Muscle of leg (tissue), 16 donors: ENCODE measurements at places on chromosomes 7 and 10.

- no peak for DNase-seq
These were observed 476.3 kb upstream of the FOXK1 start for GRCh38 chr7:4205828-4206227.

GRCh38 chr10:91210435-91210834 is 10.0 kb upstream of the PCGF5 start:
- peak; percentile 4 for DNase-seq

DNA sequence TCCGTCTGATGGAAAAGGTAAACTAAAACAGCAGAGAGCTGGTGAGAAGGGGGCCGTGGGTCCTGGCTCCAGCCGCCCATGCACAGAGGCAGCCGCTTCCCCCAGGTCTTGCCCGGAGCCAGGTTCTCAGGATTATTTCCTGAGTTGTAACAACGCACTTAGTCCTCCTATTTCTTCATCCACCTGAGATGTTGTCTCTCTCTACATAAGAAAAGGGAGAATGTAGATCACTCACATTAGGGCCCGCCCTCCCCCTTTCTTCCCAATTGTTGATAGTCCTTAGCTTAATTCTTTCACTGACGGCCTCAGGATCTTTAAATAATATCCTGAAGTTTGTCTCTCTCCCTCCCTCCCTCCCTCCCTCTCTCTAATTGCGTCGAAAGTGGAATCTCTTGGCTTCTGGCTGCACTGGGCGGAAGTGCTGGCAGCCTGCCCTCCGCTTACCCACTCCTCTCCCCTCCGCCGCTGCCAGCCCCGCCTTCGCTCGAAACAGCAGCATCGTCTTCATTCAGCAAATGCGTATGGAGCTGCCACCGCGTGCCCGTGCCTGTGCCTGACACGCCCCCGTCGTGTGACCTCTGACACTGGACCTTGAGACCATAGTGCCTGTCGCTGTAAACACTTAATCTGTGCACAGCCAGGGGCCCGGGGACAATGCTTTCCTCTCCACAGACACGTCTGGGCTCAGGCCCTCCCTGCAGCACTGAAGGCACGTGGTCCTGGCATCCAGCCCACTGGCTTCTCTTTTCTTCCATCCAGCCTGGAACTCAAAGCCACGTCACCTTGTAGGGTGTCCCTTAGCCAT is 174.5 kb upstream of the PPP2R2D start:
- peak; percentile 91 for DNase-seq

- peak; percentile 21 for DNase-seq
These were observed 10.9 kb downstream of the SEC31B start for GRCh38 chr10:100508691-100509150.

- no peak for DNase-seq
These were observed 92.9 kb upstream of the HDAC9 start for GRCh38 chr7:18402488-18403183.

- no peak for DNase-seq
These were observed 52.8 kb downstream of the PWWP2B start for GRCh38 chr10:132449811-132450181.

DNA sequence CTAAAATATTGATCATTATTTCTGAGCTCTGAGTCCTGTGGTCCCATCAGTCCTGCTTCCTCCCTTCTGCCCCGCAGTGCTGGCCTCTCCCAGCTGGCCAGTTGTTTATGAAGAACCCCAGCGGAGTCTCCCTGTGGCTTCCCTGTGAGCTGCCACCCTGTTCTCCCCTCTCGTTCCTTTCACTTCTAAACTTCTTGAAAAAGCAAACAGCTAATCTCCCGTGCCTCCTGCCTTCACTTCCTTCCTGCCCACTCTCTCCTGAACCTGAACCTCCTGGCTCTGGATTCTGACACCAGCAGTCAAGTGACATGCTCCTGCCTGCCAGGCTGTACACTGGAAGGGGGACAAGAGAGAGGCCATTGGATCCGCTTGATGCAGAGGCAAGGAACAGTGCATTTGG is 63.7 kb upstream of the ZPBP start:
- no peak for DNase-seq

DNA sequence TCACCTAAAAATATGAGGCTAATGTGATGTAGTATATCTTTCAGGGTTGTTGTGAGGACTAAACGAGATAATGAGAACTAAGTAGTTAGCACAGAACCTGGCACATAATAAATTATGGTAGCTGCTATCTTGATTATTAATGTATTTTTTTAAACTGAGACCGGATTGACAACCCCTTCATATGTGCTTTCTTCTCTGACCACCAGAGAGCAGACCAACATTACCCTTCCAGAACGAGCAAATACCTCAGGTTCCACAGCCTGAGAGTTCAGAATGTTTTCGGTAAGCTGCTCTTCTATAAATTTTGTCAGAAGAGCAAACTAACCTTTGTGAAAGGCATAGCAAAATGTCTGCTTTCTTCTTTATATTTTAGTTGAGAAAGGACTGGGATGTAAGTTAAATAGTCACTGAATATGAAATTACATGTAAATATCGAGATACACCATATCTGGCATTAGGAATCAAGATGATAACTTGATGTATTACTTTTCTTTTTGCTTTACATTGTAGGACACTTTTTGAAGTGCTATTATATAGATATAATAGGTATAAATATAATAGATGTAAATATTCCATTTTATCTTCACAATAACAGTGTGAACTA is 13.6 kb upstream of the BPGM start:
- peak; percentile 14 for DNase-seq

GRCh38 chr10:127345231-127345965 is 149.0 kb upstream of the INSYN2A start:
- DNase-seq = no peak

GRCh38 chr7:94530109-94530508 is 20.5 kb downstream of the CASD1 start:
- DNase-seq = no peak

DNA sequence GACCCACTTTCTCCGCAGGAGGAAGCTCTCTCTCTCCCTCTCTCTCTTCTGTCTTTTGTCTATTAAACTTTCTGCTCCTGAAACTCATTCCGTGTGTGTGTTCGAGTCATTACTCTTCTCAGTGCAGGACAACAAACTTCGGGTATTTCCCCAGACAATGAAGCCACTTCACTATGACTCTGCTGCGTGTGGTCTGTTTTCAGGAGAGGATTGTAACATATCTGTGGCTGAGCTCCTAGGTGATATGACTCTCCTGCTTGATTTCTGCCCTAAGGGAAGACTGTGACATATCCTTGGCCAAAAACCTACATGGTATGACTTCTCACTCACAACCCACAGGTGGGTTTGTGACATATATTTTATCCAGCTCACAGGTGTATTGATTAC is 39.9 kb upstream of the ZNF107 start:
- DNase-seq = no peak

DNA sequence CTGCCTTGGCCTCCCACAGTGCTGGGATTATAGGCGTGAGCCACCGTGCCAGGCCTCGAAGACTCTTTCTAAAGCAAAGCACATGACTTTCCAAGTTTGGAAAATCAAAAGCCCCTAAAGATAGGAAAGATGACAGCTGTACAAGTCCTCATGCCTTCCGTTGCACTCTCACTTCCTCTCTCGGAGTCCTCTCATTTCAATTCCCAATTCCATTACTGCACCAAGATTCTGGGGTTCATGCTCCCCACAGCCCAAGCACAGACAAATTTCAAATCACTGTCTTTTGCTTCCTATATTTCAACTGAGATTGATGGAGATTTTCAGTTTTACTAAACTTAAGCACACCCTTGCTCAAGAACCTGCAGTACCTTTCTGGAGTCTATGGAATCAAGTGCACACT is 10.9 kb upstream of the PLAU start:
- DNase-seq = peak; percentile 54

- no peak for DNase-seq
These were observed 66.1 kb downstream of the RBM33 start for GRCh38 chr7:155710530-155710929.

DNA sequence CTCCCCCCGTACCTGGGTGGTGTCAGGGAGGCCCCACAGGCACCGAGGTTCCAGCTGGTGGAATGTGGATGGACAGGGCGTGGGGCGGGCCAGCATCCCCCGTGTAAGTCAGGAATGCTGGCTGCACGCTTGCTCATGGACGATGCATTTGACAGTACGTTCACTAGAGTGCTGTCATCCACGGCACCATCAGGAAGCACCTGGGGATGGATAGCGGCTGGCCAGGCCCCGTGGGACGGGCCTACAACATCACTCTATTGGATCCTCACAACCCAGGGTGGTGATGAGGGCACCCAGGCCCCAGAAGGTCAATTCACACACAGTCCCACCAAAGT is 63.6 kb downstream of the INSIG1 start:
- DNase-seq = no peak

- peak; percentile 71 for DNase-seq
These were observed 29.3 kb downstream of the TNS3 start for GRCh38 chr7:47552621-47553020.
